ENCODE measurements at places on chromosomes 1 and 21.

- DNase-seq = no peak
Observed at GRCh38 chr1:160731990-160732389, 7.1 kb upstream of the SLAMF7 start.

DNA sequence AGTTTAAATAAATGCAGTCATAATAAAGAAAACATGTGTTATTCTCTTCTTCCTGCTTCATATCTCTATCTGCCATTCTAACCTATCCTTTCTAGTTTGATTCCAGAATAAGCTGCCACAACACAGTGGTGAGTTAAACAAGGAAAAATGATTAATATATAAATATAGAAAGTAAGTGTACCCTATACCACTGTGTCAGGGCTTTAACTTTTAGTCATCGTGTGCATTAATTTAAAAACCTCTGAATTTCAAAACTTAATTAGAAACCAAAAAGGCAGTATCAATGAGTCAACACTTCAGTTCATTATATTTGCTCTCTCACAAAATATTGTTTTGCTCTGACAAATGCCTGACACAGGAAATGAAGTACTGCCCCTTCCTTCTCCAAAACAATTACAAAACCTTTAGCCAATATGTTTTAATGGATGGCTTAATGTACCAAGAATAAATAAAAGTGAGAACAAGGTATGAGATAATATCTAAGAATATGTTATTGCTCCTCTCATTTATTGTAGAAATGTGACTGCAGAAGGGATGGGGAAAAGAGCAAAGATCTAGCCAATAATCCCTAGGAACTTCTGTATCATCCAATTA lies 634.8 kb downstream of the KCNT2 start:
- DNase-seq = no peak

- DNase-seq = peak; percentile 79
Observed at GRCh38 chr21:36104317-36105300, 30.3 kb upstream of the CBR3 start.

DNA sequence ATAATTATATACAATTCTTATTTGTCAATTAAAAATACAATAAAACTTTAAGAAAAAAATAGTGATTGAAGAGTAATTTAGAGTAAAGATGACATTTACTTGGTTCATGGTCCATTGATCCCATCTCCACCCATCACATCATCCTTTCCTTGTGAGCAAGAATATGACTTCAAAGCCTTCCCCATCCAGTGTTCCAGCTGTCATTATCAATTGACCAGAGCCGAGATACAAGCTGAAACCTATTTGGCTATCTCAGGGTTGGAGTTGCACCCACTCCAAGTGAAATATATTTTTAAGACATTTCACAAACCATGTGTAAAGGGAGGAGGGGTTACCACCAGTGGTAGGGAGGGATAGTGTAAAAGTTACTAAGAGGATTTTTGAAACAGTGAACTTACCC lies 428.9 kb upstream of the C1orf87 start:
- no peak for DNase-seq

DNA sequence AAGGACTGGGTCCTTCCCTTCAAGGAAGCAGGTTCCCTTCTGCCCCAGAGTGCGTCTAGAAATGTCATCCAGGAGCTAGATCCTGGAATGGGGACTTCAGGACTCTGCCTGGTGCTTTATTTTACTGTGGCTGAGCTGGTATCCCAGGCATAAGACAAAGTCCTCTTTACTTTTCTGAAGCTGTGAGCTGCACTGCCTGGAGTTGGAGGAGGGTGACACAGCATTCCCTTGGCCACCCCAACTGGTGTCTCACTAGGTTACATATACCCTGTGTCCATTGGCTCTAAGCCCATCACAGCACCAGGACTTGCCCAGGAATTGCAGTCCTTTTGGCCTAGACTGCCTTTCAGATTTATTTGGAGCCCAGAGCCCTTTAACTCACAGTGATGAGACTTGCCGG lies 41.8 kb upstream of the CD55 start:
- DNase-seq = no peak

DNA sequence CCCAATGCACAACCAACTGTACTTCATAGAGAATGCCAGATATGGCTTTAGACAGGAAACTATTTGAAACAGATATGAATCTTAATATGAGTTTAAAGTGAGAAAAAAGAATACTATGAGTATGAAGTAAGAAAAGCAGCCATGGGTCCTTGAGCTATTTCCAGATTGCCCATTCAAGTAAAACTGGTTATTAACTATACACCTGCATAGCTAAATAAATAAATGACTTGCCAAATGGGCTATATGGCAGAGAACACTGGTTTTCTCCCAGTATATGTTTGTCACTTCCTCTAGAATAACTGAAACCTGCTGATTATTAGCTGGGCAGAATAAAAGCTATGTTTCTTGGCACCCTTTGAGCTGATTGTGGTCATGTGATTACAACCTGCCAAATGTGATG lies 17.0 kb upstream of the CD1C start:
- DNase-seq = no peak
